ENCODE measurements at places on chromosomes 4 and X.
A peak's percentile ranks its signal among the peaks of the same experiment; 100 is the strongest.

DNA sequence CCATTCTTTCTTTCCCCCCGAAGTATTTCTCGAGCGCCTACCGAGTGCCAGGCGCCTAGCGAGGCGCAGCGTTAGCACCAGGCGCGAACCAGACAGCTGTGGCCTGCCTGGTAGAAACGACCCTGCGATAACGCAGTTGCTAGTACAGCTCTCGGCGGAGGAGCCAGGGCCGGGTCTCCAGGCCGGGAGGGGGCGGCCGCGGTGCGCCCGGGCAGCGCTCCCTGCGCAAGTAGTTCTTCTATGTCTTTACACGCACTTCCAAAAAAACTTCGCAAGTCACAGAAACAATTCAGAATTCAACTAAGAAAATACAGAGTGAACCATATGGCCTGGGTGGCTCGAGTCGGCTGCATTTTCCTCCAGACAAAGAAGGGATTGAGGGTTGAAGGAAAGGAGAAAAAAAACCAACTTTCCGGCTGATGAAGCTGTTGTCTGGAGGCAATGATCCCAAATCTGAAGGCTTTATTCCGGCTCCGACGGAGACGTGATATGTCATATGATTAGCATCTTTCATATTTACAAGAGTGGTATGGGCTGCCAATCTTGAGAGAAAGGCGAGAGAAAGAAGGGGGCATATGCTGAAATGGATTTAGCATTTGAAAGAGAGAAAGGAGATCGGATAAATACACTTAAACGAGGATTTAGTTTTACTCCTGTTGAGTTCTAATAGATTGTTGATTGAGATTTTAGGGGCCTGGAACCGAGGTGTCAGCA is 7.2 kb upstream of the NEUROG2 start:
- no peak for DNase-seq

GRCh38 chrX:9383655-9384054 is 81.2 kb upstream of the TBL1X start:
- DNase-seq, result no peak

DNA sequence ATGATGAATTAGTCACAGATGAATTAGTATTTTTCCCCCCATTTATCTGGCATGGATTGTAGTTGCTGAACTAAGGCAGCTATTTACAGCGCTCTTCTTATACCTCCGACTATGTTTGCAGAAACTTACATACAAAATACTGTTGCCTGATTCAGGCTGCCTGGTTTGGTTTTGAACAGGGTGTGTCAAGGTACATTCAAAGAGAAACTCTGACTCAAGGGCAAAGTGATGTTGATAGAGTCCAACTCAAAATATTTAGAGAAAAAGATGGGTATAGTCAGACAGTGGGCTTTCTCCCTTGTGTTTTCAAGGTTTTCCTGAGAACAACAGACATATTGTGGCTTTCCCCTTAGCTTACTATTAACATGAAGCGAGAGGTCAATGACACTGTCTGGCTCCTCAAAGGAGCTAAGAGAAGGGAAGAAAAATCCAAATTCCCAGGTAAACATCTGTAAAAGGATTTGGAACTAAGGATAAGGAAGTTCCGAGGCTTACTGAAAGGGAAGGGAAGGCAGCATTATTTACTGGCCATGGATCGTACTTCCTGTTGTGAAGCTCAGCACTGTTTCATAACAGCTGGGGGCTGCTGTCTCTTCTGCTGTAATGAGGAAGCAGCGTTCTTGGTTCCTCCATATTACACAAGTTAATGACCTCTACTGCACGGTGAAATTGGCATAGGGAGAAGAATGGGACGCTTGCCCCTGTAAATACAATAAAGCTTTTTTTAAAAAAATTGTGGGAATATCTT is 30.9 kb downstream of the FAM9C start:
- peak; percentile 38 for DNase-seq

GRCh38 chr4:86916392-86916791 is 18.4 kb upstream of the AFF1 start:
- DNase-seq, result no peak

- no peak for DNase-seq
Observed at GRCh38 chr4:77217526-77217925, 60.5 kb downstream of the CCNG2 start.

GRCh38 chrX:13226214-13226613 is 93.6 kb downstream of the ATXN3L start:
- no peak for DNase-seq

- no peak for DNase-seq
Observed at GRCh38 chr4:123619326-123619725, 222.7 kb downstream of the SPRY1 start.

DNA sequence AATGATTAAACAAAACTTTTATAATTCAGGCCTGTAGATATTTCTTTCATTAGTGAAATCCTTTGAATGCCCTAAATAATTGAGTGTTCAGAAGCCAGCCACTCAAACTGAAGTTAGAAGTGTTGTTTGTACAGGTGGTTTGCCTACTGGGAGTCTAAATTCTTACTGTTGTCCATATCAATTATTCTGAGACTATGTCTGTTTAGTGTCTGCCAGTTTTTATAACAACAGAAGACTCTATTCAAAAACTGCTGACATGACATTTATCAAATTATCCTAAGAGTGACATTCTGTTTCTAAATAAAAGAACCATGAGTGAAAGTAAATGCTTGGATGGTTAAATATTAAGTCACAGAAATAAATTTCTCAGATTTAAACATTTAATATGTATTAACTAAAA is 375.1 kb downstream of the FAT4 start:
- no peak for DNase-seq

DNA sequence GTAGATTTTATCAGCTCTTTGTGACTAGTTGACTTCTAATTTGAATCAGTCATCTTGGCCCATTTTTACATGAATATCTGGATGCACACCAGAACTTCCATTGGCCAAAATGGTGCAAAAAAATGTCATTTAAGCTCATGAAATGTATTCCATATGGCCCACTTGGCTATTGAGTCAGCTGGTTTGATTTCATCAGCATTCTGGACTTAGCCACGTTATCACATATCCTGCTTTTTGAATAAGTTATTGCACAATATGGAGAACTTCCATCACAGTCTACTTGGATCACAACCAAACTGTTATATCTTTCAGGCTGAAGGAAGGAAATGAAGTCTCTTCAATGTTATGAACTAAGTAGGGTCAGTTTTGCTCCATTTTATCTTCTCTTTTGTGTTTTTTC is 640.6 kb downstream of the PCDH7 start:
- no peak for DNase-seq

- no peak for DNase-seq
Observed at GRCh38 chr4:37541956-37542355, 144.2 kb downstream of the RELL1 start.

GRCh38 chr4:36249610-36250009 is 5.3 kb upstream of the ARAP2 start:
- DNase-seq, result no peak

DNA sequence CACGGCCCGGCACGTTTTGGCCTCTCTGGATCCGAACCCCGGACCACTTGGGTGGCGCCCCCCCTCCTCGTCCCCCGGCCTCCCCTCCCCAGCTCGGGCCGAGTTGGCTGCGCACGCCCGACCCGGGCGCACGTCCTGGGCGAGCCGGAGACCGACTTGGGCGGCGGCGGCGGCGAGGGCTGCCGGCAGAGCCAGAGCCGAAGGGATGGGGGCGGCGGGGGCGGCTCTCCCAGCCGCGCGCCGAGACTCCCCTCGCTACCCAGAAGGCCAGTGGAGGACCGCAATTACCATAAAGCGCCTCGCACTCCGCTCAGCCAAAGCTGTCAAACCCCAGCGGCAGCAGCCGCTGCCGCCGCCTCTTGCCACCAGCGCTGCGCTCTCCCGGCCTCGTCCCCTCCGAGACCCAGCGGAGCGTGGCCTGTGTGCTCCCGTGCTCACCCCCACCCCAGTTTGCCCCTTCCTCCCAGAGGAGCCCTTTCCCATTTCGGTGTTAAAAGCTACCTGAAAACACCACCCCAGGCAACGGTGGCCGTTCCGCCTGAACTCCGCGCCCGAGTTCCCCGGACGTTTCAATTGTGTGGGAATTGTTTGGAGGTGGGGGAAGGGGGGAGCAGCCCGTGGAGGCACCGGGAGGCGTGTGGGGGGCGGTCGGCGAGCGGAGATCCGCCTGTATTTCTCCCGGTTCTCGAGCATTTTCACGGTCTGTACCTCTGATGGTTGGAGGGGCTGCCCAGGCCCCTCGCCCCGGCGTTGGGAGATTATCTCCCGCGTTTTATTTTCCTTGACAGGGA is 701 bp upstream of the BCOR start:
- peak; percentile 70 for DNase-seq

- DNase-seq, result no peak
Observed at GRCh38 chr4:78566834-78567499, 15.4 kb downstream of the ANXA3 start.

DNA sequence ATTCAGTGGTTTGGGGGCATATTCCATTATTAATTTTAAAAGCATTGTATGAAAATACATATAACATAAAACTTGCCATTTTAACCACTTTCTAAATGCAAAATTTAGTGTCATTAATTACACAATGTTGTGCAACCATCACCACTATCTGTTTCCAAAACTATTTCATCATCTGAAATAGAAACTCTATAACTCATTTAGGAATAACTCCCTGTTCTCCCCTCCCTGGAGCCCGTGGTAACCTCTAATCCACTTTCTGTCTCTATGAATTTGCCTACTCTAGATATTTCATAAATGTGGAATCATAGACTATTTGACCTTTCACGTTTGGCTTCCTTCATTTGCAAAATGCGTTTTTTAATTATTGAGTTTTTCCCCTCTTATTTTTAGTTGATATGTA is 101.4 kb upstream of the GPC4 start:
- DNase-seq, result no peak

DNA sequence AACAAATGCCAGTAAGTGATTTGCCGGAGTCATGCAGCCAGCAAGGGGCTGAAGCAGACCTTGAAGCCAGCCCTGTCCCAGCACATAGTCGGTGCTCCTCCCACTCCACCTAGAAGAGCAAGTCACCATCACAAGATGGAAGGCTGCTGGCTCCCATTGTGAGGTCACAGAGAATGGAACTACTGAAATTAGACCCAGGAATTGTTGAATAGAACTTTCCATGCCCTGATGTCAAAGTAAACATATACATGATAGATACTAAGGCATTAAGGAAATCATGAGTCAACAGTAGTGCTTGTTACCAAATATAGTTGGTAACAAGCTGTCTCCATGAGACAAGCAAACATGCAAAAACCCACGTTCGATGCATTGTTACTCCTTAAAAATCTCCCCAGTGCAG is 177.1 kb upstream of the MID1 start:
- no peak for DNase-seq

- DNase-seq, result no peak
Observed at GRCh38 chrX:17679820-17680219, 57.5 kb upstream of the SCML1 start.

DNA sequence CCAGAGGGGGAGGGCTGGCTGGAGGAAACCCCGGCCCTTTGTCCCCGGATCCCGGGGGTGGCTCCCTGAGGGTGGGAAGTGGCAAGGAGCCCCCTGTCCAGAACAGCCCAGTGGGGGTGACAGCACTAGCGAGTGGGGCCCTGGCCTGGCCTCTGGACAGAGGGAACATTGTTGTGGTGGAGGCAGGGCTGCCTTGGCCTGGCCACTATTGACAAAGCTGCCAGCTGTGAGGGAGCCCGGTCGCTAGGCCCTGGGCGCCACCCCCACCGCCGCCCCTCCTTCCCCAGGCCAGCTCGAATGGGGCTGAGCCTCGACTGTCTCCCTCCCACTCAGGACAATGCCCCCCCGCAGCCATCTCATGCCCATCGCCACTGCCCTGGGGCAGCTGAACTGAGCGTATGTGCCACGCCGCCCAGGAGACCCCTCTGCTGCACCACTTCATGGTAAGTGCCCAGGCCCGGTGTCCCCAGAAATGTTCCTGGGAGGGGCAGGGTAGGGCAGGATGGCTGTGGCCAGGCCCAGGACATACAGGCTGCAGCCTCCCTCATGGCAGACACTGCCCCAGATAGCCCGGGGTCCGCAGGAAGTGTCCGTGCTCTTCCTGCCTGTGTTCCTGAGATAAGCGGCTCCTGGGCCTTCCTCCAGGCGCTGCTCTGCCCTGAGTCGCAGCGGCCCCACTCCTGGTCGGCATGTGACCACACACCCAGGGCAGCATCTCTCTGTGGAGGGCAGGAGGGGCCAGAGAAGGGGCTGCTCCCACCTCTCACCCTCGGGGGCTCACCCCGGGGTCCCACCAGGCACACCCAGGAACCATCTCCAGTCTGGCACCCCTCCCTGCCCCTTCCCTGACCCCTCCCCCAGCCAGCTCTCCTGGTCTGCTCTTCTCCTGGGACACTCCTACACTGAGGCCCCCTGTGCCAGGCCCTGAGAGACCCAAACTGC is 1.4 kb downstream of the PLXNB3 start:
- DNase-seq, result peak; percentile 89

DNA sequence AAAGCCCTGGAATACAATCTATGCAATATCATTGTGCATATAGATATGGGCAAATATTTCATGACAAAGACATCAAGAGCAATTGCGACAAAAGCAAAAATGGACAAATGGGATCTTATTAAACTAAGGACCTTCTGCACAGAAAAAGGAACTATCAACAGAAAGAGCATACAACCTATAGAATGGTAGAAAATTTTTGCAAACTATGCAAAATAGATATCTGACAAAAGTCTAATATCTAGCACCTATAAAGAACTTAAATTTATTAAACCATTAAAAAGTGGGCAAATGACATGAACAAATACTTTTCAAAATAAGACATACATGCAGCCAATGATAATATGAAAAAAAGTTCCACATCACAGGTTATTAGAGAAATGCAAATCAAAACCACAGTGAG is 312.9 kb downstream of the GLUD2 start:
- no peak for DNase-seq

GRCh38 chr4:139629436-139630125 is 36.0 kb upstream of the MGST2 start:
- no peak for DNase-seq

- DNase-seq, result no peak
Observed at GRCh38 chr4:6258741-6259140, 10.9 kb upstream of the WFS1 start.

GRCh38 chr4:116320859-116321258 is 764.5 kb downstream of the TRAM1L1 start:
- DNase-seq, result no peak

DNA sequence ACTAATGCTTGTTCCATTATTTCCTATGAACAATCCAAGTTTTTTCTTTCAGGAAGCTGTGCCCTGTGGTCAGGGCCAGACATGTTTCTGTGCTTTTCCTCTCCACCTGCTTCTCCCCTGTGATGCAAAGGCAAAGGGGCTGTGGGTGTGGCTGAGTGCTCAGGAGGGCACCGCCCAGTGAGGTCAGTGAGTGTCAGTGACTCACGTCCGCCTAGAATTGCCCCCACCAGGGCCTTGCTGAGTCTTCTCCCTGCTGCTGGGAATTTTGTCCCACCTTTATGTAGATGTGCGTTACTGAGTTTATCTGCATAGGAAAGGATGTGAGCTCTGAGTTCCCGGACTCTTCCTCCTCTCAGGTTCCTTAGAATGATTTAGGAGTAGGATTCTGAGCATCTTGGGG is 283.2 kb downstream of the DCHS2 start:
- no peak for DNase-seq

DNA sequence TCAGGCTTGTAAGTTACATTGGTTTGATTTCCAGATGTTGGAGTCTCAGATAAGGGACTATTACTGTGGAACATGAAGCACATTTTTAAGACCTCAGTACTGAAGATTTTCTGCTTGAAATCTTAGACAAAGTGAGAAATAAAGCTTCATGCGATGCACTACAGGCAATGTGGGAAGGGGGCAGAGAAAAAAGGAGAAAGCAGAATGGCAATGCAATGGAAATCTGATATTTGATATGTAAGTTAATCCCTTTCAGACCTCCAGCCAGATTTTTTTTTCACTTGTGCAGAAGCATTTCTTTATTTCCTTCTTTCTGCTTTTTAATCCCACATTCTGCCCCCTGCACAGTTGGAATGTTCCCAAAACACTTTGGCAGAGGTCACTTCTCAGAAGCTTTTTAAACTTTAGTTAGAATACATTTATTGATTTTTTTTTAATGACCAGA is 174.3 kb downstream of the ADGRL3 start:
- no peak for DNase-seq

Measured in hippocampal formation (tissue), 2 donors.